ENCODE measurements at places on chromosomes 5 and 9.

GRCh38 chr5:96943799-96944198 lies 7.9 kb downstream of the LNPEP start:
- no peak for DNase-seq

DNA sequence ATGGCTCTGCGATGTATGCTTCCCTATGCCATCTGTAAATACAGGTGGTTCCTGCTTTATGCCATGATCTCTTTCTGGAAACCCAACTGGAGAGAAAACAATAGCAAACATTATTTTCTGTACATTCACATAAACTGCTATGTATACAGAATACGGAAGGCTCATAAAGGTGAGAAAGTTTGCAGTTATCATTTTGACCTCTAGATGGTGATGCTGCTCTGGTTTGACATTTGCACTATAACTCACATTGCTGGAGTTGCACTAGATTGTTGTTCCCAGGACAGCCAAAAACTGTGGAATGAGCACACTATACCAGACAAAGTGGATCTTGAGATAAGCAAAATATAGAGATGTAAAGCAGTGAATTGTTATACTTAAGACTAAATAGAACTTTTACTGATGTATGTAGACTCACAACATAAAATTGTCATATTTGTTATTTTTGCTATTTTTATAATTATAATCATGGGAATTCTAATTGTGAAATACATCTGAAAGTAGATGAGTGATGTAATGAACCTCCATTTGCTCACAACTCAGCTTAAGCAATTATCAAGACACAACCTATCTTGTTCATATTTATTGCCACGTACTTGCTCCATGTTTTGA lies 246.5 kb downstream of the PTPRD start:
- no peak for DNase-seq

GRCh38 chr5:170508660-170509347 lies 5.0 kb downstream of the KCNIP1 start:
- DNase-seq, result no peak

- DNase-seq, result no peak
Observed at GRCh38 chr5:81849770-81850367, 99.0 kb upstream of the SSBP2 start.

GRCh38 chr5:101782352-101783103 lies 513.6 kb downstream of the SLCO4C1 start:
- DNase-seq, result no peak

GRCh38 chr9:135884328-135885035 lies 22.9 kb downstream of the CAMSAP1 start:
- DNase-seq, result no peak

GRCh38 chr5:32536246-32536645 lies 49.1 kb upstream of the SUB1 start:
- no peak for DNase-seq

GRCh38 chr5:144369006-144369405 lies 198.3 kb downstream of the KCTD16 start:
- no peak for DNase-seq

- no peak for DNase-seq
Observed at GRCh38 chr9:14868772-14869583, 41.2 kb downstream of the FREM1 start.

DNA sequence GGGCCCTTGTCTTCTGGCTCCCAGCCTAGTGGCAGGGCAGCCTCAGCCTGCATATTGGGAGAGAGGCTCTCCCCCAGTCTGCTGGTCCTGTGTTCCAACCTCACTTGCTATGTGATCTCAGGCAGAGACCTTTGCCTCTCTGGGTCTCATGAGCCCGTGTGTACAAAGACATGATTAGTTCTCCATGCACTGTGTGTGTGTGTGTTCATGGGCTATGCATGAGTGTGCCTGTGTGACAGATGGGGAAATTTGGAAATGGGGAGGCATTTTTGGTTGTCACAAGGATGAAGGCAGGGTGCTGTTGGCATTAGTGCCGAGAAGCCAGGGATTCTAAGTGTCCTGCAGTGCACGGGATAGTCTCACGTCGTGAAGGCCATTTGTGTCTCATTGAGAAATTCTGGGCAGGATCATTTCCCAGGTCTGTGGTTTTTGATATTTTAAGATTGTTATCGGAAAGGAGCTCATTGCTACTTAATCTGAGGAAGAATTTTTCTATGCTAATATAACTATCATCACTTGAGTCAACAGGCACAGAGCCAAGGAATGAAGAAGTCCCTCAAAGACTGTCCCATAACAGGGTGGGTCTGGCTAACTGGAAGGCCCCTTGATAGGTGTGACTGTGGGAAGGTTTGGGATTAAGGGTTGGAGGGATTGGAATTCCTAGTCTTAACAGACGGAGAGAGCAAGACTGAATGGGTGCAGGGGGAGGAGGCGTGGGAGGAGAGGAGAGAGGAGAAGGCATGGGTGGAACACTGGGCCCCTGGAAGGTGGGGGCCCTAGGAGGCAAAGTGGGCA lies 168.5 kb downstream of the RGS3 start:
- DNase-seq, result no peak

GRCh38 chr5:175306381-175306780 lies 137.6 kb downstream of the DRD1 start:
- DNase-seq, result no peak

- DNase-seq, result no peak
Observed at GRCh38 chr5:145797336-145797735, 37.8 kb downstream of the PRELID2 start.

DNA sequence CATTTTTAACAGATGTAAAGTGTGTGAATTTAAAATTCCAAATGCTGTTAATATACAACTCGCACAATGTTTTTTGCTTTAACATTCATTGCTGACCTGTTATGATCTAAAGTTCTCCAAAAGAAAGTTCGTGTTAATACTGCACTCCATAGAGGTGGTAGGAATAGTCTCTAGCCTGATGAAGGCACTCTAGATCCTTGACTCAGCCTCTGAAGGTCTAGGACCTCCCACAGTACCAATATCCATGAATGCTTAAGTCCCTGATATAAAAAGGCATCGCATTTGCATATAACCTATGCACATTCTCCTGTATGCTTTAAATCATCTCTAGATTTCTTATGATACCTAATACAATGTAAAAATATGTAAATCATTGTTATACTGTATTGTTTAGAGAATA lies 213.6 kb downstream of the EFNA5 start:
- no peak for DNase-seq

- DNase-seq, result no peak
Observed at GRCh38 chr5:14179446-14179845, 36.3 kb downstream of the TRIO start.

All from AG04449 (cell line).